ENCODE measurements at places on chromosomes 2 and 18. TPM values are rescaled to one million over a fixed set of nuclear protein-coding genes. Genes with fewer than 3 reads are reported as not detected.

Gene RIT2
- not detected for total RNA-seq

DNA sequence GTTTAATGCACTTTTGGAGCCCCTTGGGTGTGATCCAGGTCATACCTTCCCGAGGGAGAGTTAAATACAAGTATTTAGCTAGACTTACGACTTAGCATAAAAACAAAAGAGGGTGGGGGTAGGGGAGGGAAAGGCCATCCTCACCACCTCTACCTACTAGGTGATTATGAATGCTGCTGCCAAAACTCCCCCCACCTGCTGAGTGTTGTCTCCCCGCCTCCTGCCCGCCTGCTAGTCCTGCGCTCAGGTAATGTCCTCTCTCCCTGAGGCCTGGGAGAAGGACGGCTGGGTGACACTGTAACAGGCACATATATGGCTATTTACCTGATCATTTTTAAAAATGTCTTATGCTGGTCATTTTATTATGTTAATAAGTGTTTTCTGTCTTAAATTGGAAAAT, 3.0 kb upstream of the NCKAP5 start:
- H3K27me3 ChIP-seq: peaks cover 20% of the 10 kb centered on the region
- H3K36me3 ChIP-seq: no peaks in the 10 kb centered on the region
- peaks cover 27% of the 10 kb centered on the region for H3K4me1 ChIP-seq

Gene PPP1R1C
- 7.4 TPM for total RNA-seq

GRCh38 chr18:75072672-75073371, 136.1 kb downstream of the PTGR3 start:
- no peak overlapping the region for H3K27ac ChIP-seq
- H3K4me3 ChIP-seq: no peak overlapping the region
- DNase-seq: peak; percentile 54

GRCh38 chr2:163601377-163601776, 134.4 kb downstream of the FIGN start:
- H3K27me3 ChIP-seq: no peaks in the 10 kb centered on the region
- H3K4me3 ChIP-seq: no peak overlapping the region
- no peaks in the 10 kb centered on the region for H3K36me3 ChIP-seq
- peaks cover 32% of the 10 kb centered on the region for H3K4me1 ChIP-seq
- no peak overlapping the region for H3K27ac ChIP-seq
- no peak for DNase-seq

GRCh38 chr2:80057956-80058355, 246.6 kb downstream of the LRRTM1 start:
- H3K27ac ChIP-seq: no peak overlapping the region
- H3K4me1 ChIP-seq: peaks cover 27% of the 10 kb centered on the region
- no peaks in the 10 kb centered on the region for H3K36me3 ChIP-seq
- no peak overlapping the region for H3K4me3 ChIP-seq
- H3K27me3 ChIP-seq: no peaks in the 10 kb centered on the region

GRCh38 chr2:223835701-223836532, 1.5 kb downstream of the AP1S3 start:
- DNase-seq: no peak
- H3K4me3 ChIP-seq: peak overlapping the region; percentile 96
- H3K36me3 ChIP-seq: no peaks in the 10 kb centered on the region
- H3K27me3 ChIP-seq: peaks cover 10% of the 10 kb centered on the region
- no peak overlapping the region for H3K27ac ChIP-seq

Gene CXCR1
- total RNA-seq: not detected

Measured in type B pancreatic cell (in vitro differentiated cells).